ENCODE measurements at places on chromosomes 16 and 17.

- no peak for DNase-seq
Measured at GRCh38 chr17:73616120-73616872, 27.9 kb downstream of the SDK2 start.

DNA sequence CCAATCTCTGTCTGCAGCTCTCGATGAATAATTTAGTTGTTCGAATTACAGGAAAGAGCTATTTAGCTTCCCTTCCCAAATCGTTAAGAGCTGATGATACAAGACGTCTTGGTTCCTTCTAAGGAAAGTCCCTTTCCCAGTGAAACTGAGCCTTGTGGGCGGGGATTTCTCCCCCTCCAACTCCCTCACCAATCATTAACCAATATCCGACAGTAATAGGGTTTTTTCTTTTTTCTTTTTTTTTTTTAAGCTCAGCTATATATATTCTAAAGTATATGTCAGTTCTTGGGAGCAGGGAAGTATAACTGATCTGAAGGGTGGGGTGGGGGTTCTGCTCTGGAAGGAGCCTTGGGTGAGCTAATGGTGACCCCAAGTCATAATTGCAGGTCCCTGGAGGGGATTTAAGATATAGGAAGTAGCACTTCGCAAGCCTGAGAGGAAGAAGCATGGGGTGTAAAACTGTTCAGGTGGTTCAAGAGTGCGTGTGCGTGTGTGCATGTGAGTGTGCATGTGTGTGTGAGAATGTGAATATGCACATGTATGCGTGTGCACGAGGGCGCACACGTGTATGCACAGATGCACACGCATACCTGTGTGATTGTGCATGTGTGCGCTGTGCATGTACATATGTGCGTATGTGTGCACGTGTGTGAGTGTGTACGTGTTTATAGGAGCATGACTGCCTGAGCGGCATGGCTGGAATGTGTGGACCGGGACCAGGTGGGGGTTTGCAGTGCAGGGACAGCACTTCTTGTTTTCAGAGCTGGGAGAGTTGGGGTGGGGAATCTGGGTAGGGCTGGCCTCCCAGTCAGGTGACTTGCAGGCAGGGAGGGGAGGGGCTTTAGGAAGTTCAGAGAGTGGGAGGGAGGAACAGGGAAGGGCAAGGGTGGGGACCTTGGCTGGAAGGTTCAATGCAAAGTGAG lies 42.7 kb downstream of the SOCS3 start:
- DNase-seq: no peak

GRCh38 chr16:61366006-61366405 lies 670.2 kb downstream of the CDH8 start:
- peak; percentile 2 for DNase-seq

GRCh38 chr17:40909755-40910154 lies 24.7 kb upstream of the KRT20 start:
- DNase-seq: no peak

DNA sequence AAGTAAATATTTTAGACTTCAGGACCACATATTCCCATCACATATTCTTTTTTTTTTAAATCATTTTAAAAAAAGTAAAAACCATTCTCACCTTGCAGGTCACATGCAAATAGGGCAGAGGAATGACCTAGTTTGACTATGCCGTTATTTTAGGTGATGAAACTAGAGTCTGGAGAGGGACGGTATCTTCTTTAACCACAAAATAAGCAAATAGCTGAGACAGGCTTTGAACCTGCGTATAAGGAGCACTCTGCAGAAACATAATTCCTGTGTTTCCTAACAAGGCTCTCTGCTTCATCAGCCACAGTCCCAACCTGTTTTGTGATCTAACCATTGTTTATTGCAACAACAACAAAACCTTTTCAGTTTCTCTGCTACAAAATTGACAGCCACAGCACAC lies 121.5 kb downstream of the PCTP start:
- no peak for DNase-seq

DNA sequence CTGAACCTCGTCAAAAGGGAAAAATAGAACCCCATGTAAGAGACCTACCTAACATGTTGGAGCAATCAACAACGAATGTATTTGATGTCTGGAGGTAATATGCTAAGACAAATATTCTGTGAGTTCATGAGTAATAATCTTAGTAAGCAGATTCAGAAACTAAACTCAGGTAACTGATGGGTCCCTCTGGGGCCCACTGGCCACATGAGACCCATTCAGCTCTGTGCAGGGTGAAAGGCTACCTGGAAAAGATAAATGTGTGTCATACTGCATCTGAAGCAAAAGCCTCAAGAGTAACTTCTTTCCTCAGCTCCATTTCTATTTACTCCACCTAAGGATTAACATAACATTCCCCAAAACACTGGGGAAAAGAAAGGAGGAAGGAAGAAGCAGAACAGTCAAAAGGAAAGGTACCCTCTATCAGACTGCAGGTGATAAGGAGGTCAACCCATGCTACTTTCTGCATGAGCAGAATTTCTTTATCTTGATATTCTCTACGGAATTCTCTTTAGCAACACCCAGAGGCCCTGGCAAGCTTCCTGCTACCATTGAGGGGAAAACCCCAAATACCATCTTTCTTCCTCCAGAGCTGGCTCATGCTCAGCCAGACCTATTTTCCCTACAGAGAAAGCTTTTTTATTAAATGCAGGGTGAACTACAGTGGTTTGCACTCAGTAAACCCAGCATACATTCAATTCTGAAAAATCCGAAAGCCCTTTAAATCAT lies 37.7 kb upstream of the ABCA6 start:
- no peak for DNase-seq

DNA sequence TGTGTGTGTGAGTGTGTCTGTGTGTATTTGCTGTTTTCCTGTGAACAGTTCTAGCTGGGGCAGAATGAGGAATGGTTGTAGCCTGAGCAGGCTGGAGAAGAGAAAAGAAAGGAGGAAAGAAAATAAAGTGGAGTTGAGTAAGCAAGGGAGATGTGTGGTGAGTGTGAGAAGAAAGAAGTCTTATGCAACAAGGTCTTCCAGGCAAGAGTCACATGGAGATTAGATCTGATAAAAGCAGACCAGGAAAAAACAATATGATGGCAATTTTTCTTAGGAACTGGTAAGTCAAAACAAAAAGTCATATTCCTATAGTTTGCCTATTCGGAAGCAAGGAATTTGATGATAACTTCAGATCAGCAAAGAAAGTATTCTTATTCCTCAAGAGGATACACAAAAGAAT lies 125.0 kb downstream of the HS3ST3A1 start:
- DNase-seq: no peak

DNA sequence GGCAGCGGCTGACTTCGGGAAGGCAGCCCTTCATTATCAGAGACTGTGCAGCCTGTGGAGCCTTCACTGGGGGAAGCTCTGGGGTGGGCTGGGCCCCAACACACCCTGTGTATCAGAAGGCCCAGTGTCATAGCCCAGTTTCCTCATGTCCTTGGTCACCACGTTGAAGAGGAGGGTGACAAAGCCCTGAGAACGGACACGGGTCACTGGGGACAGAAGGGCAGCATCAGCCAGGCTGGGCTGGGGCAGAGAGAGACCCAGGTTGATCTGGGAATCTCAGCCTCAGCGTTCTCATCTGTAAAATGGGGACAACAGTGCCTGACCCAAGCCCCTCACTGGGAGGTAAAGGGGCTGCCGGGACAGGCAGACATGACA lies 19.3 kb downstream of the B9D1 start:
- no peak for DNase-seq

DNA sequence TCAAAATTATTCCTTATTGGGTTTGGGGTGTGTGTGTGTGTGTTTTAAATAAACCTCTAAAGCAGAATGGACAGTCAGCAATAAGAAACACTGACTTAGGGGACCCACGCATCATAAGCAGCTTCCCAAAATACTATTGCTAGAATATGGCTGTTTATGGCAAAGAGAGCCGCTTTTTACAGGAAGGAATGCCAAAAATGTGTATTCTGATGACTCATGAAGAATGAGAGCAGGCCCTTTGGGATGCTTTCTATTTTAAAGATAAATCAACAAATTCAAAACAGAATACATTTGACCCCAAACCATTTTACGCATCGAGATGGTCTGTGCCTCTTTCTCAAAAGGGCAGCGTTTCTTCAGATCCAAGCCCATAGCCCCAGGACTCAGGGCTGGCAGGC lies 37.5 kb downstream of the ARHGAP17 start:
- DNase-seq: peak; percentile 64

DNA sequence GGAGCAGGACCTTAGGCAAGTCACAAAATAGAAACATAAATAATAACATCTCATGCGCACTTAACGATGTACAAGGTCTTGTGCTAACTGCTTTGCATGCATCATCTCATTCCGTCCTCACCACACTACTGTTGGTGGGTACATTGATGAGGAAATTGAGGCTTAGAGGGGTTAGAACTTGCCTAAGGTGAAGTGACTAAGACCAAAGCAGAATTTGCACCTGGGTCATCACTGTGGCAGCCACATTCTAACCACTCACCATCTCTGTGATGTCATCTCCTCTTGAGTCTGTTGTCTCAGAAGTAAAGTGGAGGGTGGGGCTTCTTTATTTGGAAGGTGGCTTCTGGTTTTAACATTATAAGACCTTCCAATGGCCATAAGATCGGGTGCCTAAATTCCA lies 20.4 kb upstream of the TRIM25 start:
- no peak for DNase-seq

DNA sequence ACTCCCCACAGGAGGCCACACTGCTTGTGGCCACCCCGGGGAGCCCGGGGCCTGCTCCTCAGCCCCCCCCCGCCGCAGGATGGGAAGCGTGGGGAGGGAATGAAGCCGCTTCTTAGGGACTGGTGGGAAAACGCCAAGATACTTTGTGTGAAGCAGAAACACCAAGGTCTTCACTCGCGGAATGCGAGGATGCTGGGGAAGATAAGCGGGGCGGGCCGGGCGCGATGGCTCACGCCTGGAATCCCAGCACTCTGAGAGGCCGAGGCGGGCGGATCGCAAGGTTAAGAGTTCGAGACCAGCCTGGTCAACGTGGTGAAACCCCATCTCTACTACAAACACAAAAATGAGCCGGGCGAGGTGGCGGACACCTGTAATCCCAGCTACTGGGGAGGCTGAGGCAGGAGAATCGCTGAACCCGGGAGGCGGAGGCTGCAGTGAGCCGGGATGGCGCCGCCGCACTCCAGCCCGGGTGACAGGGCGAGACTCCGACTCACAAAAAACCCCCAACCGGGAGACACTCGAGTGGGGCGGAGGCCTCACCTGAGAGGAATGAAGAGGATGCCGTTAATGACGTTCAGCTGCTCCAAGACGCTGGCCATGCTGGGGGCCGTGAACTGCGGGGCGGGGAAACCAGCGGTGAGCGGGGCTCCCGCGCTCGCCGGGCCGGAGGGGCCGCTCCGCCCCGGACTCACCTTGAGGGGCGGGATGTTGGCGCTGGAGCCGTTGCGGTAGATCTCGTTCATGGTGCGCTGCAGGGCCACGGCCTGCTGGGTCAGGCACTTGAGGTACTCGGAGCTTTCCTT lies 20.3 kb downstream of the CLUH start:
- no peak for DNase-seq

DNA sequence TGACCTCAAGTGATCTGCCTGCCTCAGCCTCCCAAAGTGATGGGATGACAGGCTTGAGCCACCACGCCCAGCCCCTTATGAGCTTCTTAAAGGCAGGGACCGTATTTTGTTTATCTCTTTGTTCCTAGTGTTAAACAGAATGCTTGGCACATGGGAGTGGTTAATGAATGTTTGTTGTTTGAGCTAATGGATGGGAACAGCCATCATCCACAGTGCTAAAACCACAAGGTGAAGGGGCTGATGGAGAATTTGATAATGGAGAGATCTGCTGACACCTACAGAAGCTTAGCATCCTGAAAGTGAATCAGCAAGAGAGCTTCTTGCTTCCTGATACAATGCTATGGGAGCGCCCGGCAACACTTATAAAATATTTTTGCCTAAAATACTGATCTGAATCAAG lies 8.6 kb upstream of the CDH1 start:
- no peak for DNase-seq

DNA sequence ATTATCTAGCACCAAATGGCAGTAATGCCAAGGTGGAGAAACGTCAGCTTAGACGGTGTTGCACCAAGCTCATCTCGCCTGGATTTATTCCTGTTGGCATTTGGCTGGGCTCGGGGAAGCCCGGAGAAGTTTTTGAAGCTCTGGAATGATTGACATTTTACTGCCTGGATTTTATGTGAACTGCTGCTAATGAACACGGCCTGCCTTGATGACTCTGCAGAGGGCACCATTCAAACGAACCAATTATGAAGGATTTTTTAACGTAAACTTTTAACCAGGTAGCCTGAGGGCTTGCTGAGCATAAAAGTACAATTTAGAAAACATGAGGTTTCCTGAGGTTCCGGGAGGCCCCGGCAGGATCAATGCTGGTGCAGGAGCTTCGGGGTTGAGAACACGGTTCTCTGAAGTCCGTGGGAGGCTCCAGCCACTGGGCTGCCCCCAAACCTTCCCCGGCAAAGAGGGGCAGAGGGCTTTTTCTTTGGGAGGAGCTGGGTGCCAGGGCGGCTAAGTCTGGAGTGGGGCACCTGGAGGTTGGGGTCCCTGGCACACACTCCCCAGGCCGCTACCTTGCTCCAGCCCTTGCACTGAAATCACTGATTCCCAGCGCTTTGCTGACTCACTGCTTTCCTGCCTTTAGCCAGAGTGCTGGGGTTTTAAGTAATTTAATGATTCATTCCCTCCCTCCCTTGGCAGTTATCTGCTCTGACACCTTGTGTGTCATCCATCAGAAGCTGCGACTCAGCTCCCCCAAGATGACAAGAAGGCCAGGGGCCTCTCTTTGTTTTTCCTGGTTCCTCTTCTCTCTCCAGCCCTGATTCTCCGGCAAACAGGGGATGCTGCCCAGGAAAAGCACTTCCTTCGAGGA lies 161.2 kb upstream of the IRX3 start:
- DNase-seq: peak; percentile 3

- DNase-seq: no peak
Measured at GRCh38 chr16:78895681-78896080, 704.9 kb downstream of the MAF start.

GRCh38 chr16:7037495-7037894 lies 295.1 kb upstream of the RBFOX1 start:
- DNase-seq: no peak

DNA sequence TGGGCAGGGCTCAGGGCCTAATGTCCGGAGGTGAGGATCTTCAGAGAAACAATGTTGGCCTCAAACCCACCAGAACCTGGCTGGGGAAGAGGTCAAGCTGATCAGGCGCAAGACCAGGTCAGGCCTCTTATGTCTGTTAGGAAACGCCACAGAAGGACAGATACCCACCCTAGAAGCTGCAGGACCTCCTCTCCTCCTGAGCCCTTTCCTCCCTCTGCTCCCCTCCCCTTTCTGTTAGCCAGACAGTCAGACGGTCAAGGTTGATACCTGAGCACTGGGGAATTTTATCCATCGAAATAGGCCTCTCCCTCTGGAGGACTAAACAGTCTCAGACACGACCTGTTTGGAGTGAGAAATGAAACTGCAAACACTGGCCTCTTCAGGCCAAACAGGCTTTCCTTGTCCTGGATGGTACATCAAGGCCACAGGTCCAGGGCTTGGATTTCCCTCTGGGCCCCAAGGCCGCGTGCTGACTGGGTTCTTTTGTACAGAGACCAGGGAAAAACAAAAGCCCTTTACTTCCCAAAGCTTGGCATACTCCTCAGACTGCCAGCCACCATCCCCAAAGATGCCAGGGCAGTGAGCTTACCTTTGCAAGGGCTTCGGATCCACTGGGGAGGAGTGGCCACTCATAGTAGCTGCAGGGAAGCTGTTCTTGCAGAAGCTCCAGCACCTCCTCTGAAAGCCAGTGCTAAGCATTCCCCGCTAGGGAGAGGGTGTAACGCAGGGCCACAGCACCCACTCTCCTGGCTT lies 135.8 kb downstream of the CCDC182 start:
- DNase-seq: no peak

GRCh38 chr16:30027588-30028437 lies 3.3 kb downstream of the TLCD3B start:
- DNase-seq: no peak

- DNase-seq: no peak
Measured at GRCh38 chr17:39601758-39602532, 5.8 kb downstream of the NEUROD2 start.

Measured in foreskin melanocyte (primary cell).